Hematopoietic multipotent progenitor cell treated with erythropoietin and hydrocortisone succinate and interleukin-3 and kit ligand, for 17 days (in vitro differentiated cells): ENCODE measurements at places on chromosomes 11 and 22.
A peak's percentile ranks its signal among the peaks of the same experiment; 100 is the strongest.

- DNase-seq: peak; percentile 56
Observed at GRCh38 chr11:12179531-12179930, 69.1 kb downstream of the MICAL2 start.

DNA sequence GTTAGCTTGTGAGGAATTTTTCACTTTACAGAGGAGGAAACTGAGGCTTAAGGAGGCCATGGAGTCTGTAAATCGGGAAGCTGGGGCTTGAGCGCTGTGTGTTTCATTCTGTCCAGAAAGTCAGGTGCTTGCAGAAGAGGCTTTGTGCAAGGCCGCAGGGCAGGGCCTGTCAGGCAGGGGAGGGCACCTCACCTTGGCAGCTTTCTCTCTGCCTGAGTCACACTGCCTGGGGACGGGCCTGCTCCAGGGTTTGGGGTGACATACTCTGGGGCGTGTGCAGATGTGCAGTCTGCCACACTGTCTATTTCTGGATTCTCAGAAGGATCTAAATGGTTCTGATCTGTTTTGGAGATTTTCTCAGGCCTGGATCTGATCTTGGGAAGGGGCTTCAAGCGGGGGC is 8.4 kb downstream of the INCENP start:
- no peak for DNase-seq

DNA sequence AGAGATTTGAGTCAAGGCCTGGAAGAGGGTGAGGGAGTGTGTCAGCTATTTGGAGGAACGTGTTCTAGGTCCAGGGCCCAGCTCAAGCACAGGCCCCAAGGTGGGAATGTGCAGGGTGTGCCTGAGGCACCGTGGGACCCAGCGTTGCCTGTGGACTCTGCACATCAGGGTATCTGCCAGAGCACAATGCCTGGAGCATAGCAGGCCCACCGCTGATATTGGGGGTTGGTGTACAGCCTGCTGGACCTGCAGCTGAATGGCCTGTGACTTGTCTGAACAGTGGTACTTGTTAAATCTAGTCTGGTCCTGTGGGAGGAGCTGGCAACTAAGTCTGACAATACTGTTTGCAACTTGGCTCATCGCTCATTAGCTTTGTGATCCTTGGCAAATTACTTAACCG is 131.7 kb downstream of the GRIK4 start:
- DNase-seq: no peak

GRCh38 chr11:60367896-60368295 is 10.4 kb upstream of the MS4A7 start:
- no peak for DNase-seq

DNA sequence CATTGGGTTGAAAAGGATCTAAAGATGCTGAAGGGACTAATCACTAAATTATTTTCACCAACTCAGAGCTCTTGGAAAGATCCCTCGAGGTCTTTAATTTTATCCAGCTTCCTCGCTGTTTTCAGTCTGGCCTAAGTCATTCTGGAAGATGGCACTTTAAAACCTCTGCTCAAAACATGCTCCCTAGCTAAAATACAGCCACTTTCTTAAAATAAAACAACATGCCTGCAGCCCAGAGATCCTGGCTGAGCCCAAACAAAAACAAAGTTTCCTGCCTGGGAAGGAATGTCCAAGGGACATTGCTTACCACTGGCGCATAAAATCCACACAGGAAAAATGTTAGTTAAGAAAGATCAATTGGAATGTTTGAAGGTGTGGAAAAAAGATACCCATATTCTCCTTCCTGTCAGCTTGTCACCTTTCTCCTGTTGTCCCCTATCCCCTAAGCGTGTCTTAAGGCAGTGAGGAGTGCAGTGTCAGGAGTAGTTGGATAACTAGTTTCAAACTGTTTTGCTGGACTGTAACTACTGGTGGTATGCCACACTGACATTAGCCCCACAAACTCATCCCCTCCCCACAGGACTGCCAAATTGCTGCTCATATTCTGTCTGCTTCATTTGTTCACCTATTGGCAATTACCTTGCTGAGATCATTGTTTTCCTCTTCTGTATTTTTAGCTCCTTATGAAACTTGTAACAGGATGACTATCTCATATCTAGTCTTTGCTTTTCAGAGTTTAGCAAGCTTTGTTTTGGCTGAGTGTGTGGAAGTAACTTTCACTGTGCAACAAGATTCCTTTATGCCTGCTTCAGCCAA is 108.3 kb upstream of the SESN3 start:
- no peak for DNase-seq

GRCh38 chr11:93729129-93729616 is 12.1 kb downstream of the TAF1D start:
- no peak for DNase-seq

- no peak for DNase-seq
Observed at GRCh38 chr11:95256321-95256779, 25.3 kb upstream of the SESN3 start.

- DNase-seq: no peak
Observed at GRCh38 chr22:20191000-20191515, 40.2 kb upstream of the CCDC188 start.

GRCh38 chr11:110028921-110029320 is 64.3 kb upstream of the ZC3H12C start:
- DNase-seq: no peak

DNA sequence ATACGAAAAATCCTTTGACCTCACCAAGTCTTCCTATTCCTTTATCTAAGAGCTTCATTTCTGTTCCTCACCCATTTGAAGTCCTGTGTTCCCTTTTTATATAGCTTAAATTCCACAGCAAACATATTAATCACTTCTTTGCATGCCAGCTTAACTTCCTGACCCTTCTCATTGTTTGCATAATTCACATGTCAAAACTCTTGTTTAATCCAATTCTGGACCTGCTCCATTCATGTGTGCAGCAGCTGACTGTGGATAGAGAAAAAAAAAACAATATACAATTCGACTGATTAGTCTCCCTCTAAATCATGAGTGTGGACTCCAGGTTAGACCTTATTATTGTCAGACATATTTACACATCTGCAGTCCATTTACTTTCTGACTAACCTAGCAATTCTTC is 991.2 kb upstream of the TENM4 start:
- DNase-seq: no peak

DNA sequence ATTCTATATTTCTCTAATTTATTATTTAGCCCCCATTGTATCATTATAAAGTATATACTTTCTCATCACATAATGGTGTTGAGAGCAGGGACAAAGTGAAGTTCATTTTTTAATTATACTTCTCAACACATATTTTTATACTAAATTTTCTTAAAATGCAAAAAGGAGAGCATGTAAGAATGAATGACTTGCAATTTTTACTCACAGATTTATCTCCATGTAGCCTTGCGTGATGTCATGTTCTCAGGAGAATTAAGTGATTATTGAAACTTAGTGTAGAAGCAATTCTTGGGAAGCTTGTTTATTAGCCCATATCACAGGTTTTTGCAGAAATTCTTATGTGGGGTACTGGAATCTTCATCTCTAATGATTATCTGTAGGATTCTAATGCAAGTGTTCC is 682 bp upstream of the OR5M11 start:
- no peak for DNase-seq

DNA sequence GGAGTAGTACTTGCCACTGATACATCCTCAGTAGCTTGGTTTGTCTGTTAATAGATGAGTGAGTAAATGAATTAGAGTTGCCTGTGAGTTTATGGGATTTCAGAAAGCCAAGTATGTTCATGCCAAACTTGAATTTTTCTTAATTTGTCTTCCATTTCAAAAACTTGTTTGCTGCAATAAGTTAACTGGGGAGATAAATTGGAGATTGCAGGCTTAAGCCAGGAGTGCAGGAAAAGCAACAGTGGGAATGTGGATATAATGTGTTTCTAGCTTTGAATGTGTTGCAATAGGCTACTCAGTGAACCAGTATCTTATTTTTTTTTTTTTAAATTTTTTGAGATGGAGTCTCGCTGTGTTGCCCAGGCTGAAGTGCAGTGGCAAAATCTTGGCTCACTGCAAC is 8.2 kb downstream of the OSBP2 start:
- DNase-seq: no peak

DNA sequence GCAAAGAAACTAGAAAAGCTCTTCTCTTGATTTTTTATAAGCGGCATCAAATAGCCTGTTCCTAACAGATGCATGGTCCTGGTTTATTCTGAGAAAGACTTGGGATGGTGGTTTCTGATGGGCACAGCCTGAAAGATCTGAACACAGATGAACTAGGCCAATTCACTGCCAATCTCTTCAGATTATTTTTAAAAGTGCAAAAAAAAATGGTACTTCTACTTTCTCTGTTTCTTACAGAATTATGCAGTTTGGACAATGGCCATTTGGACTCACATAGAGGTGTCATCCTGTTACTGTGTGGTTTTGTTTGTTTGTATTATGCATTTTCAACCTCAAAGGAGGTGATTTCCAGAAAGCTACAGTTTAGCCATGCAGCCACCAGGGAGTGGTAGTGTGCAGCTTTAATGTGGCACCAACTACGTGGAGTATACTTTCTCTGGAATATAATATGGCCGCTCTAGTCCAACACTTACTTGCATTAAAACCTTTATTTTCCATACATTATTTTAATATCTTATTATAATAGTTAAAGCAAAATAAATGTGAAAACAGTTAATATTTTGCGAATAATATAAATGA is 469.8 kb upstream of the KIRREL3 start:
- no peak for DNase-seq

DNA sequence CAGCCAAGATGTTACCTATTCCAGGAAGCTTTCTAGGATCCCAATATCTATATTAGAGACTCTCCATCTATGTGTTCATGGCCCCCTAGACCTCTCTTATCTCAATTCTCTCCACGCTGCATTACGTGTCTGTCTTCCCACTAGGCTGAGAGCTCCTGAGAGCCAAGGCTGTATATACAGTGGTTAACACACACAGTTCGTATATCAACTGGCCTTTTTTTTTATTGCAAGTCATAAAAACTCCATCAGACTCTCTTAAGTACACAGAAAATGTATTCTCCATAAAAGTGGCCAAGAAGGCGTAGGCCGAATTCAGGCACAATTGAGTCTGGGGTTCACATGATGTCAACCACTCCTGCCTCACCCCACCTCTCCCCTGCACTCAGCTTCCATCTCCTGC is 115.9 kb downstream of the TRIM29 start:
- no peak for DNase-seq

DNA sequence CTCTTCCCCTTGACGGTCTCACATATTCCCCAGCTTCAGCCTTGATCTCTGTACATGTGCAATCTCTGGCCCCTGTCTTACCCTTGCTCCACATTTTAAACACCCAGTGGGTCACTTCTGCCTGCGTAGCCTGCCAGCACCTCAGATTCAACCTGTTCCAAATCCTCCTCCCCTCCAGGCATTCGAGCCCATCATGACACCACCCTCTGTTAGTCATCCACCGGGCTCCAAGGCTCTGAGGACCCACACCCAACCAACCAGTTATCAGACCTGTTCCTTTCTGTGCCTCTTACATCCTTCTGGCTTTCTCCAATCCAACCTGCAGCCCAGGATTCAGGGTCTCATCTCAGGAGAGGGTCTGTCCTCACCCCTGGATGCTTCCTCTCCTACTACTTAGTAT is 119.8 kb upstream of the TBCEL start:
- DNase-seq: no peak

GRCh38 chr11:61697078-61697502 is 16.9 kb downstream of the DAGLA start:
- no peak for DNase-seq

DNA sequence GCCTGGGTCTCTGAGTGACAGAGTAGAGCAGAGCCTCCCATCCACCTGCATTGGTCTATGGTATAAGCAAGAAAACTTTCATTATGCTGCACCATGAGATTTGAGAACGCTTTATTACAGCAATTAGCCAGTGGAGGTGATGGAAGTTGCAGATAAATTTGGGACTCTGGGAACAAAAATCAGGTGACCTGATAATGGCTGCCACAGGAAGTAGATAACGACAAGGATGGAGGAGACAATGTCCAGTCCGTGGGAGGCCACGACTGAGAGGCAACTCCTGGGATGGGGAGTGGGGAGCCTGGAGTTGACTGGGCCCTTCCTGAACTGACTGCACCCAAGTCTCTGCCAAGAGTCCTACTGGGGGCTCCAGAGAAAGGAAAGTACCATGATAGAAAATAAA is 4.7 kb downstream of the MRGPRD start:
- DNase-seq: no peak

GRCh38 chr22:19888131-19888746 is 33.6 kb upstream of the GNB1L start:
- no peak for DNase-seq

DNA sequence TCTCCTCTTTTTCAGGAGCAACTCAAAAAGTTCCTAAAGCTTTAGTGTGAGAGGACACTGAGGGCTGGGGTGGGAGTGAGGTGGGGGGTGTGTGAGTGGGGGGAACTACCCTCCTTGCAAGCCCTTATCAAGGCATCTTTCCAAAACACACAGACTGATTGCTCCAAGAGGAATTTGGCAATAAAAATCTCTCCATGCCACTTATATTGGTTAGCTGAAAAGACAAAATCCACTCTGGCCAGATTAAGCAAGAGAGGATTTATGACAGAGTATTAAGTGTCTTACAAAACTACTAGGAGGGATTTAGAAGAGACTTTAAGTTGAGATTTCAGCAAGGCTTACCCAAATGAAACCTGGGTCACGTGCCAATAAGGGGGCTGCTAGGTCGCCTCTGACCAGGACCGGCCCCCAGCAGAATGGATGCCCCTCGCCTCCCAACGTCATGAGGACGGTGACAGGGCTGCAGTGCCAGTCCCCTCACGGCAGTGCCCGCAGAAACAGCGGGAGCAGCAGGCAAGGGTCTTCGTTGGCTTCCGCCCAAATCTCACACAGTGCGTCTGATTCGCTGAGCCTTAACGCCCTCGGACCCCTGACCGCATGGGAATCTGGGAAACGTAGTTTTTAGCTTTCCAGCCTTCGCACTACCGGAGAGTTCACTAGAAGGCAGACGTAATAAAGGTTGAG is 22.1 kb upstream of the CTR9 start:
- DNase-seq: no peak

DNA sequence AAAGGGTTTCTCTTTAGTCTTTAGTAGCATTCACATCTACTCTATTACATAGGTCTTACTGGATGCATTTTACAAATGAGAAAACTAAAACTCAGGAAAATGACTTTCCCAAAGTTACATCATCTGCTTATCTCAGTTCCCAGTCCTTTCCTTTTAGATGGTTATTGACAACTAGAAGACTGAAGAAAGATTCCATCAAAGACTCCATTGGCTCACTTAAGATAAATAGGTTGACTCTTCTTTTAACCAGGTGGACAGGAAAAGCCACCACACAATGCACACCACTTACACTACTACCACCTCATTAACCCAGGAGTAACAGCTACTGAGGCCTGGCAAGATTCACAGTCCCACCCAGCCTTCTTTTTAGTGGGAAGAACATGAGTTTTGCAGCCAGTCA is 123.6 kb downstream of the TRIM44 start:
- no peak for DNase-seq

- no peak for DNase-seq
Observed at GRCh38 chr11:124602193-124602592, 9.0 kb upstream of the PANX3 start.

GRCh38 chr11:128893578-128894285 is 2.6 kb downstream of the KCNJ5 start:
- DNase-seq: no peak

- no peak for DNase-seq
Observed at GRCh38 chr11:88312628-88313027, 24.9 kb downstream of the CTSC start.

- no peak for DNase-seq
Observed at GRCh38 chr11:8026982-8027381, 39.8 kb downstream of the EIF3F start.
